GM04503 (cell line): ENCODE measurements at places on chromosomes 12 and 14.

GRCh38 chr12:97173688-97174410, 266.8 kb downstream of the NEDD1 start:
- no peak for DNase-seq

GRCh38 chr14:70889555-70889954, 17.7 kb upstream of the PCNX1 start:
- no peak for DNase-seq

DNA sequence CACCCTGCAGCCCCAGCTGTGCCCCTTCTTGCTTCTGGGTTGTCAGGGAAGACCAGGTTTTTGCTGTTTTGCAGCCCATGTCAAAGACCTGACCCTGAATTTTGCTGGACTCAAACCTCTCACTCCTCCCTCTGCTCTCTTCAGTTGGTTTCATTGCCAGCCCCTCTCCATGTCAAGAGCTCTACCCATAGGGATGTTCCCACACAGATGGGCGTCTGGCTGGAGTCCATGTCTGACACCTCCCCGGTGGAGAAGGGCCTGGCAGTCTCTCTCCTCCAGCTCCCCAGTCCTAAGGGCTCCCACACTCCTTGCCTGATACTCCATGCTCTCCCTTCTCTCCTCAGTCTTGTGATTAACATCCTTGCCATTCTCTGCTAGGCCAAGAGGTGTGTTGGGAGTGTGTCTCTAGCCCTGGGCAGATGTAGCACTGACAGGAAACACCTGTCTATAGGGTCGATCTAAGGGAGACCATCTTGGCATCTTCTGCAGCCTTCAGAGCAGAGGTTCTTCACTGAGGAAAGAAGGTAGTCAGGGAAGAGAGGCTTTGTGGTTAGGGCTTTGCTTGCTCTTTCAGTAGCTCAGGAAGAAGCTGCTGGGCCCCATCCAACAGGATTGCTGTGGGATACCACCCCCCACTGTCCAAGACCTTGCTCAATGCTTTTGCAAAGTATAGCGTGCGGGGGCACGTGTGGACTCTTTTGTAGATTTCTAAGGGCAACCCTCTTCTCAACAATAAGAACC, 4.7 kb downstream of the ASIC1 start:
- no peak for DNase-seq

DNA sequence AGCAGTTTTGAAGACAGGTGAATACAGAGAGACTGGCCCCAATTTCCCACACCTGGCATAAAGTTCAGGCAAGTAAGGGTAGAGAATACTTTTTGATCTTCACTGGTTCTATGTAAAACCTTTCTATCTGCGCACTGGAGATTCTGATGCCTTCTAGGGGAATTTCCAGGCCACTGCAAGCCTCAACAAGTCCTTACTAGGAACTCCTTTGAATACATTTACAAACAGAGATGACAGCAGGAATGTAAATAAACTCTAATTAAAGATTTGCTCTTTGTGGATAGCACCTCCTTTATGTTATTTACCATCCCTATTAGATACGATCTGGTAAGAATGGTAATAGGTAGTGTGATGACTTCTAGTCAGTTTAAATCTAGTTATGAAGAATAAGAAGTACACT, 69.2 kb downstream of the NTN4 start:
- DNase-seq: no peak

DNA sequence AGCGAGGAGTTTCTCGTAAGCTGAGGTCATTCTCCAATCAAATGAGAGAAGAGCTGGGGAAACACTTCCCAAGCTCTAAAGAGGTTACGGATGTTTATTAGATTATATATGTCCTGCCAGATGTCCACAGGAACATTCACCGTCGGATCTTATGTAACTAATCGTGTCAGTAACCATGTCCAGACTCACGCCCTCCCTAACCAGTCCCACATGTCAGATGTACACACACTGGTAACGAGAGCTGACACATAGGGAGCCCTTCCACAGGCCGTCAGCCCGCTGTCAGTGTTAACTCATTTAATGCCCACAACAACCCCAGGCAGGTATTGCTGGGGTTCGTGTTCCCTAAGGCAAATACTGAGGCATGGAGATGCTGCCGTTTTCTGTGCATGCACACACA, 223.7 kb upstream of the RTL1 start:
- no peak for DNase-seq

GRCh38 chr14:33711811-33712216, 239.1 kb downstream of the EGLN3 start:
- DNase-seq: no peak

DNA sequence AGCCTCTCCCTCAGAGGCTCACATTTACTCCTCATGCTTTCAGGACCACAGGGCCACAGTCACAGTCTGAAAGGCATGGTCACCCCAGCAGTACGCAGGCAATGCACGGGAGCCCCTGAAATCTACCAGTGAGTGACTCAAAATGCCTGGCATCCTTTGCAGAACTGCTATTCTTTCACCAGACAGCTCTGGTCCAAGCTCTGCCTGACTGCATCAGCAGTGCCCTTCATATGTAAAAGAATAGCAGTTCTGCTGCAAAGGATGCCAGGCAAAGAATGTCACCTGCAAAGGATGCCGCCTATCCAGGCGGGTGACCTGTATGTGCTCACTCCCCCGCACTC, 38.5 kb downstream of the LGMN start:
- DNase-seq: no peak

DNA sequence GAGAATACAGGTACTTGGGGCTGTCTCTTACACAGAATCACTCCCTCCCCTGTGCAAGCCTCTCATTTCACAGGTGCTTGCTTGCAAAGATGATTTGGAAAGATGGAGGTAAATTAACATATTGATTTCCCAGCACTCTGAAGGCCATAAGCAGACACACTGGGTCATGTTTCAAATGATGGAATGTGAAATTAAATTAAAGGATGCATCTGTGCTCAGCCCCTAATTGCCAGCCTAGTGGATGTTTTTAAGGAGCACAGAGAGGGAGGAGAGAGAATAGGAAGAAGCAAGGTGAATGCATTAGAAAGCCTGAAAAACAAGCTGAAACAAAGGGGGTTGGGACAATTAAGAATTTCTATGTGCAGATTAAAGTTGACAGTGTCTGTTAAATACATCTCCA, 96.1 kb upstream of the GRIP1 start:
- no peak for DNase-seq

GRCh38 chr12:79337662-79338290, 353.0 kb downstream of the PAWR start:
- no peak for DNase-seq

DNA sequence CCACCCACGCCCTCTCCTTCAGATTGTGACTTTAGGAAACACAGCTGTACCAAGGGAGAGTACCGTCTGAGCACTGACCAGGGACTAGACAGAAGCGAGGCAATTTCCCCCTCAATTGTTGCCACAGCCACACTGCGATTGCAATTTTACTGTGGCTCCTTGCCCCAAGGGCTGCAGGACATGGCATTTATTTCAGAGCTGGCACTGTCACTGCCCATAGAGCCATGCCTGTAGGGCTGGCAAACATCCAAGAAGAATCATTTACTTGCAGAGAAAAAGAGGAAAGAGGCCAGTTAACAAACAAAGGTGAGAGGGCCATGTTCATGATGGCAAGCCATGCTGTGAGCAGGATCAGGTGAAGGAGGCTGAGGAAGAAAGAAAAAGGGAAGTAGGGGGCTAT, 129.6 kb downstream of the EMP1 start:
- no peak for DNase-seq

DNA sequence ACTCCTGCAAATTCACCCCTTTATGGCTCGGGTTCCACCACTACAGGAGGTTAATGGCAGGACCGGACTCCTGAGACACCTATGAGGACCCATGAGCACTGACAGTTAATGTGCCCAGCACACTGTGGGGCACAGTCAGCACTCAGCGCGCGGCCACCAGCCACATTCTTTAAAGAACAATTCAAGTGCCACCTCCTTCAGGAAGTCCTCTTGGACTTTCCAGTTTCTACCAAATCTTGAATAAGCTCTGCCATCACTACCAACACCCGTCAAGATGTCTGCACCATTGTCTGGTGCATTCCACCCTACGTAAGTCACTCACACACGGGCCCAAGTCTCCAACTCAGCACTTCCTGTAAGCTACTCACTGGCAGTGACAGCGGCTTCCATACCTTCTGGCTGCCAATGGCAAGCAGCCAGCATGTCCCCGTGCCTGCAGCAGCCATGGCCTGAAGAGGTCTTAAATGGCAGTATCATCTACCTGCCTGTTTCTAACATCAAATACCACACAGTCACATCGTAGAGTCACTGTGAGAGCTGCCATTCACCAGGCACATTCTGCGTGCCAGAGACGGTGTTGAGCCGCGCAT, 48.5 kb downstream of the CDC42BPB start:
- no peak for DNase-seq

GRCh38 chr14:64478634-64479250, 13.4 kb downstream of the AKAP5 start:
- DNase-seq: no peak

- DNase-seq: no peak
Measured at GRCh38 chr12:99281277-99281676, 366.3 kb upstream of the GARIN6 start.

DNA sequence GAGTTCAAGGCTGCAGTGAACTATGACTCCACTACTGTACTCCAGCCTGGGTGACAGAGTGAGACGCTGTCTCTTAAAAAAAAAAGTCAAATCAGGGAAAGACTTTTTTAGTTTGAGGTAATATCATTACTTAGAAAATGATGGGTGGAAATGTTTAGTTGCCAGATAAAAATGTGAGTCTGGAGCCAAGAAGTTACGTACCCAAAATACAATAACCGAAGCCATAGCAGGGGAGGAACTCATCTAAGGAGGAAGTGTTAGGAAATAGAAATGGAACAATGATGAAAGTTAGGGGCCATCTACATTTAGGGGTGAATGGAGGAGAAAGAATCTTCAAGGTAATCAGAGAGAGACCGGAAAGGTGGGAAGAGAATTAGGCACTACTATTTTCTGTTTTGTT, 98.8 kb downstream of the DACT1 start:
- no peak for DNase-seq

GRCh38 chr12:25518512-25518911, 34.6 kb downstream of the LMNTD1 start:
- no peak for DNase-seq

- no peak for DNase-seq
Measured at GRCh38 chr12:68462803-68463202, 130.6 kb upstream of the MDM1 start.

GRCh38 chr12:104219908-104220404, 4.4 kb downstream of the TXNRD1 start:
- peak; percentile 39 for DNase-seq

DNA sequence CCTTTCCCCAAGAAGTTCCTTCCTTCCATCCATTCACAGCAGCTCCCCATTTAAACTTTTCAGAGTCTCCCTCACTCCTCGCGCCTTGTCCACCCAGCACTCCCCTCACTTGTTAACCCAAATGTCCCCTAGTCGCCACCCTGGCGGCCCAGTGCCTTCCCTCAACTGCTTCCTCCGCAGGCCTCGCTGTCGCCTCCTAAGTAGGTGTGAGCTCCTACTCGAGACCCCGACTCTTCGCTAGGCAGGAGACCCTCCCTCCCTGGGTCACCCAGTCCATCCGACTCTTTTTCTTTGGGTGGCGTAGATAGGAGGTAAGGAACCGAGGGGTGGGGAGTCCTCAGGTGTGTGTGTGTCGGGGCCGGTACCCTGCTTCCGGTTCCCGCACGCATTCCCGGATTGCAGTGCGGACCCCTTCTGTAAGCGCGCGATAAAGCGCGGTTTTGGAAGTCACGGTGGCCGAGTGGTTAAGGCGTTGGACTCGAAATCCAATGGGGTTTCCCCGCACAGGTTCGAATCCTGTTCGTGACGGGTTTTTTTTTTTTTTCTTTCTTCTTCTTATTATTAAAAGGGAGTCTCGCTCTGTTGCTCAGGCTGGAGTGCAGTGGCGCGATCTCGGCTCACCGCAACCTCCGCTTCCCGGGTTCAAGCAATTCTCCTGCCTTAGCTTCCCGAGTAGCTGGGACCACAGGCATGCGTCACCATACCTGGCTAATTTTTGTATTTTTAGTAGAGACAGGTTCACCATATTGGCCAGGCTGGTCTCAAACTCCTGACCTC, 823 bp upstream of the SMARCC2 start:
- DNase-seq: no peak

GRCh38 chr14:52694761-52695480, 437 bp downstream of the ERO1A start:
- peak; percentile 7 for DNase-seq

DNA sequence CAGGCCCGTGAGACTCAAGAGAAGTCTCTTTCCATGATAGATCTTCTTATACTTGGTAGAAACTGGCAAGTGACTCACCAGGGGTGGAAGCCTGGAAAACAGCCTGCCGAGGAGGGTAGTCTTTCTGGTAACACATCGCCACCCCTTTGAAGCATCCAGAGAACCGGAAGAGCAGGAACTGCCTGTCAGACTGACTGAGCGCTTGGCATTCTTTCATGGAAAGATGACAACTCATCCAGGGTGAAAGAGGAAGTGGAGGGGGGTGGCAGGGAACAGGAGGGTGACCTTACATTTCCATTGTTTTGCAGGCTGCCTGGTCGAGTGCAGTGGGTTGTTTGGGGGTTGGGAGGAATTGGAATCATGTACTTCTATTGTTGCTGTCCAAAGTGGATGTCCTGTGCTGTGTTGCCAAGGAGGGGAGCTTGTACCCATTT, 34.5 kb downstream of the PRKCH start:
- no peak for DNase-seq

- DNase-seq: no peak
Measured at GRCh38 chr12:83622205-83622604, 935.5 kb downstream of the TMTC2 start.
